ENCODE measurements at places on chromosomes 7 and 10. TPM values are rescaled to one million over a fixed set of nuclear protein-coding genes. Genes with fewer than 3 reads are reported as not detected.

SUMF2 gene
- total RNA-seq: 159 TPM

UPK3B gene
- total RNA-seq: not detected

STEAP4 gene
- total RNA-seq: not detected

- DNase-seq: peak; percentile 3
Observed at GRCh38 chr10:43227911-43228782, 38.7 kb downstream of the RASGEF1A start.

GRCh38 chr10:129280908-129281586 lies 186.0 kb upstream of the MGMT start:
- no peak for DNase-seq

GRCh38 chr7:73983437-73984164 lies 44.4 kb upstream of the ELN start:
- DNase-seq: no peak

DNA sequence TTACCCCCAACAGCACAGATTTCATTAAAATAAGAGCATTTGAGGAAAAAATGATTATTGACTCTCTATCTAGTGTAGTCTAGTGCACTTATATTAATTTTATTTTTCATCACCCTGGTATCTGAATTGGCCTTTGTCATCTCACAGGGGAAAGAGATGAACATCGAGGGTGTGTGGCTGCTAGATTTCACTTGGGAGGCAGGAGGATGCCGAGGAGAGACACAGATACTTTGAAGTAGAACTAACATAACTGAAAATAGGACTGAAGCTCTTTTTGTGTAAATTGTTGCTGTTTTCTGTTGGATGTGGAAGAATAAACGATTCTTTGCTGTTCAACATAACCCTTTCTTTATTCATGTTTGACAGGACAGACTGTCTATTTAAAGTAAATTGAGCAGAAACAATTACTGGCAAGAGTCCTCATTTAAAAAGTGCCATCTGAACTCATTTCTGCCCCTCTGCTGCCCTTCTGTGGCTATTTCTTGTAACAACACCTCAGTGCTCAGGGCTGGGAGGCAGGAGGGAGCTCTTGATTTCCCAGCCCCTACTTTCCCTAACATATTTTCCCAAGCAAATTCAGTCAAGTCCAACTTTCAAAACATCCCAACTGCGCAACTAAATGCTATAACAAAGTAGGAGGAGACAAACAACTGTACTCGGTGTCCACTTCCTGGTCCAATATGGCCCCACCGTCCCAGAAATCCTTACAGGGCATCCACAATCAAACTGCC lies 15.6 kb downstream of the LYZL1 start:
- peak; percentile 53 for DNase-seq

- no peak for DNase-seq
Observed at GRCh38 chr7:42055171-42055570, 181.8 kb downstream of the GLI3 start.

DNA sequence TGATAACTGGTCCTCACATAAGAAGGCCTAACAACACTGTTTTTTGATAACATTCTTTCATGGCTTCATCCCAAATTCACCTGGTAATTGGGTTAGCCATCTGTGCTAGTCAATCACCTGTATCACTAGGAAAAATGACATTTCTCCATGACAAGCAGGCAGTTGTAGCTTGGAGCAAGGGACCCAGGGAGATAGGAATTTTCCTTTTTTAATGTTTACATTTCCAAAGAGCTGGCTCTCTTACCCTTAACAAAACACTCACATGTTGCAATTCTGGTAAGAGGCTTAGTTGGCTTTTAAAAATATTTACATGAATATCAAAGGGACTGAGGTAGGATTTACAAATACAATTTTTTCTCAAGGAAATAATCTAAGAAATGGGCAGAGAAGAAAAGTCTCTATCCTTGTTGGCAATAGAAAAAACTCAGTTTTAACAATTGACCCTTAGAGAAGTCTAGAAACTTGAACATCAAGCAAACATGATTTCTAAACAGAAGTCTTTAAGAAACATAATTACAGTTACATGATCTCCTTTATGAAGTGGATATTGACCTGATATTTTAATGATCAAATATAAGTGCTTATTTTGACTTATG lies 16.1 kb upstream of the AKR1C1 start:
- no peak for DNase-seq

DNA sequence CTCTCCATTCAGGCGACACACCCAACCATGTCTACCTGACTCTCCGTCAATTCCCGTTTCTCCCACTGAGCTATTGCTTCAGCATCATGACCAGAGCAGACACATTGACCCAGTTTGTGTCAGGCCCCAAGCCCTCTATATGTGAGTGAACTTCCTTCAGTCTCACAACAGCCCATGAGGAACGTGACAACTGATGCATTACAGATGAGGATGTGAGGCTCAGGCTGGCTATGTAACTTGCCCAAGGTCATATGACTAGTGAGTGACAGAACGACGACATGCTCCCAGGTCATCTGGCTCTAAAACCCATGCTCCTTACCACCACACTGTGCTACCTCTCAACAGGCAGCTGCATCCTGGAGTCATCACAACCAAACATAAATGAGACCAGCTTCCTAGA lies 3.7 kb downstream of the TMEM140 start:
- no peak for DNase-seq

All from activated naive CD4-positive, alpha-beta T cell treated with anti-CD3 and anti-CD28 coated beads for 36 hours (primary cell).